ENCODE measurements at places on chromosomes 3 and 15. TPM values are rescaled to one million over a fixed set of nuclear protein-coding genes. Genes with fewer than 3 reads are reported as not detected.

Gene GADL1
- total RNA-seq = 0.18 TPM

Gene CMTM8
- total RNA-seq = 1.1 TPM

Gene RTP4
- total RNA-seq = 2.8 TPM

Gene ANKUB1
- not detected for total RNA-seq

Gene MRPS11
- total RNA-seq = 28.8 TPM

Gene SI
- total RNA-seq = not detected

Gene UROC1
- not detected for total RNA-seq

Gene C3orf80
- total RNA-seq = 1.8 TPM

Gene GASK1A
- total RNA-seq = 0.63 TPM

All from fibroblast of the aortic adventitia (primary cell).